ENCODE measurements at places on chromosomes 1 and 21.
A peak's percentile ranks its signal among the peaks of the same experiment; 100 is the strongest.

DNA sequence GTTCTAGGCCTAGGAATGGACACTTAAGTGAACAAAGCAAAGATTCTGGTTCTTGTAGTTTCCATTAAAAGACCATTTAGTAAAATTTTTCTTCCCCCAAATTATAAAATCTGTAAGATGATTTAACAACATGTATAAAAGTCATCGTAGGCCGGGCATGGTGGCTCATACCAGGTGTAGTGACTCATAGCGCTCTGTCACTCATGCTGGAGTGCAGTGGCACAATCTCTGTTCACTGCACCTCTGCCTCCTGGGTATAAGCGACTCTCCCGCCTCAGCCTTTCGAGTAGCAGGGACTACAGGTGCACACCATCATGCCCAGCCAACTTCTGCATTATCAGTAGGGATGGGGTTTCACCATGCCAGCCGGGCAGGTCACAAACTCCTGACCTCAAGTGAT lies 9.1 kb downstream of the ASPM start:
- DNase-seq, result no peak

DNA sequence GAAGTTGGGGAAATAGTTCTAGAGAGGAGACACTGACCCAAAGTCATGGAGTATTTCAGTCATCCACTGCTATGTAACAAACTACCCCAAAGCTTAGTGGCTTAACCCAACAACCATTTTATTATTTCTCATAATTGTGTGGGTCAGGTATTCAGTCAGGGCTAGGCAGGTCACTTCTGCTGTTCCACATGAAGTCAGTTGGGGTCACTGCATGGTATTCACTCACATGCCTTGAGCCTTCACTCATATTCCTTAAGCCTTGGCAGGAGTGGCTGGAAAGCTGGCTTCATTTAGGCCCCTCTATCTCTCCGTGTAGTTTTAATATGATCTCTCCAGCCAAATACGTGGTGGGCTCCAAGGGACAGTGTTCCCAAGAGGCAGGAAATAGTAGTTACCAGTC lies 17.5 kb upstream of the RNF11 start:
- DNase-seq, result no peak

GRCh38 chr1:44371206-44371605 lies 16.1 kb upstream of the ERI3 start:
- no peak for DNase-seq

GRCh38 chr1:207002724-207003146 lies 29.8 kb downstream of the C1orf116 start:
- DNase-seq, result peak; percentile 91

GRCh38 chr1:61192663-61193330 lies 110.4 kb downstream of the NFIA start:
- DNase-seq, result no peak

- DNase-seq, result no peak
Measured at GRCh38 chr1:162974810-162975209, 94.4 kb upstream of the RGS4 start.

DNA sequence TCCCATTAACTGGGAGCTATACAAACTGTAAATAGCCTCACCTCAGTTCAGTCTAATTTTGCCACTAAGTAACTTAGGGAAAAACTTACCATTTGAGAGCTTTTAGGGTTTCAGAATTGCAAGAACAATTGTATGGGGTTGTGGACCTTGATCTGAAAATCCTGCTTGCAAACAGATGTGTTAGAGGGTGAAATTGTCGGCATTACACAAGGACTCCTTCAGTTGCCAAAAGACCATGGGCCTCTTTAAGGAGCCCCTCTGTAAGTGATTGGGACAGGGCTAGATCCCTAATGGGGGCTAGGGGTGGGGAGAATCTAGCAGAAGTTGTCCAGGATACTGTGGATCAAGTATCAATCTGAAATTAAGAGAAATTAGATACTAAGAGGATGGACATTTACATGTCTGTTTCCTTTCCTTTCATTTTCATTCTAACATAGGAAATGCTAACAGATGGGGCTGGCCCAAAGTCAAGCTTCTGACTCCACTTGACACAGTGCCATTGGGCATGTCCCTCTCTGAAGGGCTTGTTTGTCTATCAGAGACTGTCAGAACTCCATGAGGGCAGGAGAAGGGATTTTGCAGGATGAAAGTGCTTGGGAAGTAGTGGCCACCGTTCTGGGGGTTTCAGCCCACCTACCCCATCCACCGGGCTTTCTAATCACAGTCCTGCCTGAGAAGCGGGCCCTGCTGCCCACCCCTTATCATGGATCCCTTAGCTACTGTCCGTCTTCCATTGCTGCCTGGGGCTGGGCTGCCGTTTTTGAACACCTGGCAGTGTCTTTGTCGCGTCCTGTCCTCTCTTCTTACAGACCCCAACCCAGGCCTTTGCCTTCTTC lies 54.7 kb downstream of the STUM start:
- DNase-seq, result peak; percentile 51

GRCh38 chr1:5765483-5765882 lies 226.7 kb downstream of the NPHP4 start:
- no peak for DNase-seq

DNA sequence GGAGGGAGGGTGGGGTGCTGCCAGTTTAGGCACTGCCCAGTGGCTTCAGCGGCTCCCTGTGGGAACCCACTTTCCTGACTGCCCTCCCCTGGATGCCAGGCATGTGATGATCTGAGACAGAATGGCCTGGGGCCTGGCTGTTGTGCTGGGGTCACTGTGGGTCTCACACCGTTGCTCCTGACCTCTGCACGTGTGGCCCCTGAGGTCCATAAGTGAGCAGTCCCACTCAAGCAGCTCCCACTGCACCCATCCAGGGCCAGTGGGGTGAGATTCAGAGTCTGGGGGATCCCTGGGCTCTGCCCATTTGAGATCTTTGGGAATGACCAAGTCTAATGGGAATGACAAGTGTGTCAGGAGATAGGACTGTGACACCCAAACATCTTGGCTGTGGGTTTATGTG lies 18.0 kb downstream of the PODN start:
- no peak for DNase-seq

- peak; percentile 29 for DNase-seq
Measured at GRCh38 chr1:231493421-231494185, 34.9 kb upstream of the TSNAX start.

- DNase-seq, result no peak
Measured at GRCh38 chr1:14994841-14995437, 158.6 kb upstream of the TMEM51 start.

DNA sequence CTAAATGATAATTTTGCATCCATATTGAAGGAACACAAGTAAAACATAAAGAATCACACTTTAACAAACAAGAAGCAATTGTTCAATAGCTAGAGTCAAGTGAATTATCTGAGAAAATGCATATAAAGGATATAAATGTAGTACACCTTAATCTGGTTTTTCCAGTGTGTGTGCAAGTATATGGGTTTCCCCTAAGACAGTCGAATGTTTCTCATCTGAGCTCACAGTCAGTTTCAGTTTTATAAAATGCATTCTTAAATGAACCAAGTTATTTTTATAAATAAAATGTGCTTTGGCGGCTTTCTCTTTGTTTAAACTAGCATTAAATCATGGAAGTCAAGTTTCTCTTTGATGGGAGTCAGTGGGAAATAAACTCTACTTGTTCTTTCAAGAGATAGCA lies 125.9 kb downstream of the PTPRC start:
- DNase-seq, result no peak

DNA sequence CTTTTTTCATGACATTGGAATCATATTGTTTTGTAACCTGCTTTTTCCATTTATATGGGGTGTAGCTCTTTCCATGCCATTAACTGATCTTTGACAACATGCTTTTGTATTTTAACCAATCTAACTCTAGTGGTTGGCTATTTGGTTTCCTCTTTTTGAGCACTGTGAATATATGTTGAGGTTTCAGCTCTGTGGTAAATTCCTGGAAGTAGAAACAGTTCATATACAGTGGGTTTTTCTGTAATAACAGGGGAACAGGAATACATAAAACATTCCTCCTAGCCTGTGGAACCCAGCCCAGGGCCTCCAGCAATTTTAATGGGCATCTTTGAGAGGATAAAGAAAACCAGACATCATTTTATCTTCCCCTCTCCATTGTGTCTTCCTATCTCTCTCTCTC lies 17.4 kb downstream of the AZIN2 start:
- DNase-seq, result no peak

DNA sequence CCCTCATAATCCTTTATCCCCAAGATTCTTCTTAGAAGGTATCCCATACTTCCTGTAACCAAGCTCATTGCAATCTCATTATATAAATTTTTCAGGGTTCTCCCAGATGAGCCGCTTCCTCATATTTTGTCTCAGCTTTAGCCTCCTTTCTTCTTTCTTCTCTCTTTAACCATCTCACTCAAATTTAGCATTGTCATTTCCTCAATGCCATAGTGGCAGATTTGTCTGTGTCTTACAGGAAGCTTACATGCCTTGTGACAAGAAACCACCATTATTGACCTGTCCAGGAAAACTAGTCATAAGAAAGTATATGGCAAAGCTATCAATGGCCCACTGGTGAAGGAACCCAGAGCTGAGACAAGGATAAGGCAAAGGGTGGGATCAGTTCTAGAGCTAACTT lies 6.0 kb upstream of the FCRL2 start:
- DNase-seq, result no peak

- no peak for DNase-seq
Measured at GRCh38 chr1:17976854-17977253, 130.7 kb upstream of the IGSF21 start.

GRCh38 chr1:1918901-1919303 lies at the start of gene TMEM52:
TSS of gene TMEM52 (minus strand) at chr1:1919279. CDS start at chr1:1919265, 14 bp downstream.
- no peak for DNase-seq

- DNase-seq, result no peak
Measured at GRCh38 chr1:206774093-206774492, 1.8 kb upstream of the IL10 start.

- no peak for DNase-seq
Measured at GRCh38 chr1:6003568-6004411, 11.6 kb upstream of the NPHP4 start.

GRCh38 chr1:155322571-155322952 lies 1.9 kb downstream of the RUSC1 start:
- peak; percentile 13 for DNase-seq

DNA sequence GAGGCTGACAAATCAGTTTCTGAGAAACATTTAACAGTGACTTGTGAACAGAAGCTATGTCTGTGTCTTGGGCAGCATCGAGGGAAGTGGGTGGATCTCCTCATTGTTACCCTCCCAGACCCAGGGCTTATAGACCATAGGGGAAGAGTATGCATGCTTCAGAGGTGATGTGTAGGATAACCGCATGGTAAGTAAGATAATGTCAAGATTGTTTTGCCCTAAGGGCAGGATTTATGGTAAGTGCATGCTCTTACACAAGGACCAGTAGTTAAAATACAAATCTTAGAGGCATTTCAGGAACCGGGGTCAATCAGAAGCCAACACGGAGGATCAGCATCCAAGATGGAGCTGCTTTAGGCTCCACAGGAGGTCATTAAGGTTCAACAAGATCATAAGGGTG lies 7.7 kb upstream of the PRMT2 start:
- no peak for DNase-seq

Data from mammary epithelial cell (primary cell).